Kidney epithelial cell (primary cell): ENCODE measurements at places on chromosomes 11 and 22. TPM values are rescaled to one million over a fixed set of nuclear protein-coding genes. Genes with fewer than 3 reads are reported as not detected.

ACRV1 gene
- not detected in 2 replicates for total RNA-seq

ATP5MG gene
- total RNA-seq: 52.6 and 52.7 TPM in 2 replicates

RIC3 gene
- total RNA-seq: 10.2 and 19.5 TPM in 2 replicates

SYT13 gene
- total RNA-seq: 8.1 and 10.1 TPM in 2 replicates

SMTNL1 gene
- not detected in 2 replicates for total RNA-seq

C11orf65 gene
- total RNA-seq: 0.25 and 0.75 TPM in 2 replicates

CALCA gene
- total RNA-seq: 1.8 and 6.0 TPM in 2 replicates
